Activated naive CD8-positive, alpha-beta T cell treated with anti-CD3 and anti-CD28 coated beads, Interleukin-2, amount 10 ng/mL, durations not matched to agents 7 days and 5 days (primary cell): ENCODE measurements at places on chromosomes 5 and 9. TPM values are rescaled to one million over a fixed set of nuclear protein-coding genes. Genes with fewer than 3 reads are reported as not detected.
A peak's percentile ranks its signal among the peaks of the same experiment; 100 is the strongest.

Gene TAF11L5
- not detected for total RNA-seq

Gene ROPN1L
- total RNA-seq, result 1.4 TPM

Gene SPINK4
- total RNA-seq, result not detected

Gene DMAC1
- 55.1 TPM for total RNA-seq

Gene CXCL14
- not detected for total RNA-seq

Gene GARIN3
- not detected for total RNA-seq

Gene SLC27A6
- not detected for total RNA-seq

Gene MARCOL
- not detected for total RNA-seq

Gene KIF4B
- total RNA-seq, result not detected

Gene SLC1A1
- 0.11 TPM for total RNA-seq

GRCh38 chr5:143066556-143067281 is 296.5 kb downstream of the ARHGAP26 start:
- peaks cover 1% of the 10 kb centered on the region for H3K4me1 ChIP-seq
- no peak overlapping the region for H3K27ac ChIP-seq
- no peak for DNase-seq
- H3K27me3 ChIP-seq, result no peaks in the 10 kb centered on the region

DNA sequence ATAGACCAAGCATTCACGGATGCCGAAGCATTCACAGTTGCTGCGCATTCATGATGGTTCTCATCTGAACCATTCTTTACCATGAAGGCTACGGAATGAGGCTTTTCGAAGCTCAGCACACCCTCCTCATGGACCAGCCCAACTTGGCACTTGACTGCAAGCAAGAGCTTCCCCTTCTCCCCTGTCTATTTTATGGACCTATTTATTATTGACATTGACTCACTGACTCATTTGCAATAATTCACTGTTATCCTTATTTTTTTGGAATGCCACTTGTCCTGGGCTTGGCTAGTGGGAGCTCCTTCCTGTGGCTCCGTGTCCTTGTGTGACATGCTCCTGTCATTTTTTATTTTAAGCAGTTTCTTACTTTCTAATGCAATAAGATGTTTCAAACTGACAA is 51.5 kb upstream of the ICE1 start:
- no peaks in the 10 kb centered on the region for H3K36me3 ChIP-seq
- no peaks in the 10 kb centered on the region for H3K4me1 ChIP-seq
- no peak for DNase-seq
- H3K27ac ChIP-seq, result no peak overlapping the region
- no peaks in the 10 kb centered on the region for H3K27me3 ChIP-seq

GRCh38 chr5:104951829-104952228 is 1389.2 kb upstream of the NUDT12 start:
- no peak for DNase-seq
- no peaks in the 10 kb centered on the region for H3K36me3 ChIP-seq
- H3K27me3 ChIP-seq, result no peaks in the 10 kb centered on the region
- no peak overlapping the region for H3K27ac ChIP-seq

DNA sequence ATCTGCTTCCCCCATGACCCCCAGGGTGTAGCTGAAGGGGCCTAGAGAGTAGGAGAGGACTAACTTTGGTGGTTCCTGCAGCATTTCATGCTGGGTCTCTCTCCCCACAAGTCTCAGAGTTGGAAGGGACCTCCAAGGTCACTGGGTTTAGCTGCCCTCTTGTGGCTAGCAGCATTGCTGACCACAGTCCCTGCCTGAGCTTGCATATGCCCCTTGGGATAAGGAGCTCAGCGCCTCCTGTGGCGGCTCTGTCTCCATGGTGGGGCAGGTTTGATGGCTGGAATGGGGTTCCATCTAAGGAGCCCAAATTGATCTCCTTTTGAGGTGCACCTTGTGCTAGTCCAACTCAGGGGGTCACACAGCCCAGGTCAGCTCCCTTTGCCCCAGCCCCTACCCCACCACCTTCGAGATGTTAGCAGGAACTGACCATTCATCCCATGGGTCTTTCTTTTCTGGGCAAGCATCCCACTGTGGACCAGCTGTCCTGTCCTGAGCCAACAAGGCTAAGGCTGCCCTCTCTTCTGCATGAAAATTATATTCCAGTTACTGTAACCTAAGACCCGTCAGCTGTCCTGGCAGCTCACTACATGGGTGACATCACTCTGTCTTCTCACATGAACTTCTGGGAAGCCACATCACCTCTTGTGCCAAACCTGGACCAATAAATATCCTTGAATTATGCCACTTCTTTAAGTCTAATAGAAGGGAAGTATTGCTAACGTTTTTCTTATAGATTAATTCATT is 196.2 kb downstream of the HSPA4 start:
- peaks cover 3% of the 10 kb centered on the region for H3K4me1 ChIP-seq
- no peak overlapping the region for H3K27ac ChIP-seq
- no peak overlapping the region for H3K4me3 ChIP-seq
- no peak for DNase-seq
- no peaks in the 10 kb centered on the region for H3K36me3 ChIP-seq

DNA sequence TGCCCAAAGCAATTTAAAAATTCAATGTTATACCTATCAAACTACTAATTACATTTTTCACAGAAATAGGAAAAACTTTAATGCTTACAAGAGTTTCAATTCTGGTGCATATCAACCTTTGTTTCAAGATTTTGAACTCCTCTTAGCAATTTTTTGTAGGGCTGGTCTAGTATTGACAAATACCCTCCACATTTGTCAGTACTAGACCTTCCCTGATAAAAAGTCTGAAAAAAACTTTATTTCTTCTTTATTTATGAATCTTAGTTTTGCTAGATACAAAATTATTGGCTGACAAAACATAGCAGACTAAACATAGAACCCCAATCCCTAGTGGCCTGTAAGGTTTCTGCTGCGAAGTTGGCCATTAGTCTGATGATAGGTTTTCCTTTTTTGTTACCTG is 1804.9 kb downstream of the EFNA5 start:
- H3K4me3 ChIP-seq, result no peak overlapping the region
- no peaks in the 10 kb centered on the region for H3K36me3 ChIP-seq
- H3K4me1 ChIP-seq, result no peaks in the 10 kb centered on the region
- DNase-seq, result no peak
- no peaks in the 10 kb centered on the region for H3K27me3 ChIP-seq

DNA sequence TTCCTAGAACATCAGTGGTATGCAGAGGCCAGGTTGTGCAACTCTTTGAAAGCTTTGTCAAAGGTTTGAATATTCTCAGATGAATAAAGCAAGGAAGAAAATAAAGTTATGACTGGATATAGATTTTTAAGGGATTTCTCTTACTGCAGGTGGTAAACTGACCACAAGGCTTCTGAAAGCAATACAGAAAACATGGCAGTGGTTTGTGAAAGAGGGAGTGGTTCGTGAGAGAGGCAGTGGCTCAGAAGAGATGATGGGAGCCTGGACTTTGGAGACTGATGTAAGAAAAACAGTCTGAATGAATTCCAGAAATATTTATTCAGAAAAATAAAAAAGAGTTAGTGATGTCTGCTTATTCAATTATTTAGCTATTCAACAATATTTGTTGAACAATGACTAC is 380.4 kb upstream of the CTNND2 start:
- no peak for DNase-seq
- no peak overlapping the region for H3K4me3 ChIP-seq
- no peaks in the 10 kb centered on the region for H3K27me3 ChIP-seq
- H3K36me3 ChIP-seq, result no peaks in the 10 kb centered on the region
- no peak overlapping the region for H3K27ac ChIP-seq

DNA sequence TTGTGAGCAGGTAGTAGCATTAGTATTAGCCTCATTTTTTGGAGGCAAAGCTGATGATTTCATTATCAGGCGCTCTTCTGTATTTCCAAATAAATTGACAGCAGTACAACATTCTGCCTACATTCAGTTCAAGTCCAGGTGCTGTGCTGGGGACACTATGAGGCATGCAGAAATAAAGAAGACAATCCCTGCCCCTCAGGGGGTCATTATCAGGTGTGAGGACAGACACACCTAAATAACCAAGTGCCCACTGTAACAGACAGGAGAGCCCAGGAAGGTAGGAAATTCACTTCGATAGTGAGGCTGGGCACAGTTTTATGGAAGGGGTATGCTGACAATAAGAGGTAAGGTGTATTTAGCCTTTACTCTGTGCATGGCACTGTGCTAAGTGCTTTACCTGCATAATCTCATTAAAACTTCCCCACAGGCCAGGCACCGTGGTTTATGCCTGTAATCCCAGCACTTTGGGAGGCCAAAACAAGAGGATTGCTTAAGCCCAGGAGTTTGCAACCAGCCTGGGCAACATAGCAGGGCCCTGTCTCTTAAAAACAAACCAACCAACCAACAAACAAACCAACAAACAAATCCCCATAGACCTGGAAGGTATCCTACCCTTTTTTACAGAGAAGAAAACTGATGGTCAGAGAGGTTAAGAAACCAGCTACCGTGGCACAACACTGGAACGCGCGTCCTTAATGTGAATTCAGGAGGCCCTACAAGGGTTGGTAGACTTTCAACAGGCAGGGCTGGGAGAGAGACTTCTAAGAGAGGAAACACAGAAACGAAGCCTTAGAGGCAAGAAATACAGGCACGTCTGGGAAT is 17.5 kb upstream of the GPX3 start:
- DNase-seq, result no peak
- no peak overlapping the region for H3K27ac ChIP-seq
- H3K4me3 ChIP-seq, result no peak overlapping the region
- no peaks in the 10 kb centered on the region for H3K4me1 ChIP-seq
- H3K27me3 ChIP-seq, result no peaks in the 10 kb centered on the region

DNA sequence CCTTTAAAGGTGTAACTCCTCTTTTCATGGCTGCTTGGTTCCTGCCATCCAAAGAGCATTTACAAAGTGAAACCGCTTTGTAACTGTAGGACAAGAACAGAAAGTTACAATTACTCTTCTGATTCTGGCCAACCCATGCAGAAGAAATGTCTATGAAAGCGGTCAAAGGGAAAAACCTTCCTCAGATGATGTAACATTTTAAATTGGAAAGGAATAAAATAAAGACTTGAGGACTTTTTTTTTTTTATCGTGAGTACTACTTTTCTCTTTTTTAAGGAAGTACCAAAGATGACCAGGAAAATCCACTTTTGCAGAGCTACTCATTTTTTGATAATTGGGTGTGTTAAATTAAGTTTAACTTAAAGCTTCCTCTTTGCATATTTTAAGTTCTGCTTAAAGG is 13.0 kb upstream of the C9orf72 start:
- no peak for DNase-seq
- H3K27me3 ChIP-seq, result peaks cover 17% of the 10 kb centered on the region
- H3K36me3 ChIP-seq, result no peaks in the 10 kb centered on the region
- H3K27ac ChIP-seq, result no peak overlapping the region
- H3K4me3 ChIP-seq, result no peak overlapping the region

DNA sequence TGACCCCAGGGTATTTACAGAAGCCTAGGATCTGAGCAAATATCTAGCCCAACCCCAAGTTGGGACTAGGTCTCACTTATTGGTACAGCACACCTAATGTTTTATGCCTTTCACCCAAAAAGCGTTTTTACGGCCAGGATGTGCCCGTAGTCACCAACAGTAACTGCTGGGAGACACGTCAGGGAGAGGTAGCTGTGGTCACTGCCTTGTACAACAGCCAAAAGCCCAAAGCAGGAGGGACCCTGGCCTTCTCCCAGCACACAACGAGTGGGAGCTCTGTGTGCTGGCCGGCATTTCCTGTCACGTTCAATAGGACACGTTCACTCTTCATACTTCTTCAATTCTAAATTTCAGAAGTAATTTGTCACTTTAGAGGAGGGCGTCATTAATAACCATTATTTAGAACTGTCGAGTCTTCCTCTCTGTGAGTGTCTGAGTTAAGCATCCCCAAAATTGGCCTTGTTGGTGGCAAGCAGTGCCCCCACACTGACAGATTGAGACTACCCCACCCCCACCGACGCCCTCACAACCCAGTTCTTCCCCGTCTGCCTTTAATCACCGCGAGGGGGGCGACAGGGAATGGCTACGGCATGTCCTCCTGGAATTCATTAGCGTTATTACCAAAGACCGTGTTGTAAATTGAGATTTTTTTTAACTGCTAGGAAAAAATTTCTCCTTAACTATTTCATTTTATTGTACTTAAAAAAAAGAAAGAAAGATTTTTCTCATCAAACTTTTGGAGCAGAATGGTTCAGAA is 80.7 kb downstream of the MVB12B start:
- H3K27me3 ChIP-seq, result no peaks in the 10 kb centered on the region
- no peak overlapping the region for H3K4me3 ChIP-seq
- H3K4me1 ChIP-seq, result peaks cover 49% of the 10 kb centered on the region
- peaks cover 11% of the 10 kb centered on the region for H3K36me3 ChIP-seq

GRCh38 chr9:112894041-112894440 is 3.4 kb upstream of the SLC46A2 start:
- no peaks in the 10 kb centered on the region for H3K36me3 ChIP-seq
- peaks cover 6% of the 10 kb centered on the region for H3K4me1 ChIP-seq
- DNase-seq, result no peak
- no peak overlapping the region for H3K4me3 ChIP-seq
- peaks cover 77% of the 10 kb centered on the region for H3K27me3 ChIP-seq

DNA sequence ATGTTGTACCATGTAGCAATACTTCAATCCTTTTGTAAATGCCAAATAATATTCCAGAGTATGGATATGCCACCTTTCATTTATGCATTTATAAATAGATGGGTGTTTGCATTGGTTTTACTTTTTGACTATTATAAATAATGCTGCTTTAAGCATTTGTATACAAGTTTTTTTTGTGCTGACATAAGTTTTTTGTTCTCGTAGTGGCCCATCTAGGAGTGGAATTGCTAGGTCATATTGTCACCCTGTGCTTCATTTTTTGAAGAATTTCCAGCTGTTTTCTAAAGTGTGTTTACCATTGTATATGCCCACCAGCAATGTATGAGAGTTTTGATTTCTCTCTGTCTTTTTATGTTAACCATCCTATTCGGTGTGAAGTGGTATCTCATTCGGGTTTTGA is 6.9 kb downstream of the ADGRV1 start:
- no peaks in the 10 kb centered on the region for H3K4me1 ChIP-seq
- no peak for DNase-seq
- no peak overlapping the region for H3K4me3 ChIP-seq
- no peak overlapping the region for H3K27ac ChIP-seq
- peaks cover 28% of the 10 kb centered on the region for H3K27me3 ChIP-seq

DNA sequence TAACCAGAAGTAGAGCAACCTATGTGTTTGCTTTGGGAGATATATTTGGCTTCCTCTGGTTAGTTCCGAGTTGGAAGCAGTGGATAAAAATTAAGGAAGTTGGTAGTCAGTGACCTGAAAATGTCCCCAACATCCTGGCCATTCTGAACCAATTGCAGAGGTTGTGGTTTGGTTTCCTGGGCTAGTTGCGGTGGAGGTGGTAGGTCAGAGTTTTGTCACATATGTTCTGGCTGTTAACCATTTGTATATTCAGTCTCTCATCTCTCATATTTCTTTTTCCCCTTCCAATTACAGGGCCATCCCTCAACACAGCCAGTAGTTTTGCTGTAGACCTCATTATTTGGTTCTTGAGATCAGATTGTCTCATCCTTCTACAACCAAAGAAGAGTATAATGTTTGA is 1026.9 kb downstream of the PTPRD start:
- no peak for DNase-seq
- H3K36me3 ChIP-seq, result no peaks in the 10 kb centered on the region
- H3K27ac ChIP-seq, result no peak overlapping the region
- H3K27me3 ChIP-seq, result no peaks in the 10 kb centered on the region
- H3K4me3 ChIP-seq, result no peak overlapping the region

GRCh38 chr5:141475625-141476131 is at the start of gene PCDHGC3:
Gene PCDHGC3 (plus strand): TSS chr5:141475966. CDS start chr5:141476117, 151 bp downstream.
- peak within 1 kb of the TSS; percentile 14 for H3K27ac ChIP-seq
- no peaks in the 10 kb centered on the region for H3K36me3 ChIP-seq
- H3K4me1 ChIP-seq, result peaks cover 18% of the 10 kb centered on the region

- H3K36me3 ChIP-seq, result peaks cover 3% of the 10 kb centered on the region
- peaks cover 25% of the 10 kb centered on the region for H3K4me1 ChIP-seq
- H3K27me3 ChIP-seq, result peaks cover 1% of the 10 kb centered on the region
- no peak for DNase-seq
These were observed 90.1 kb downstream of the ARHGAP26 start for GRCh38 chr5:142860270-142860669.
